Stimulated activated CD8-positive, alpha-beta memory T cell treated with anti-CD3 and anti-CD28 coated beads, Interleukin-15, amount 100 ng/mL, for 1 hour (primary cell): ENCODE measurements at places on chromosomes 11 and 22.
A peak's percentile ranks its signal among the peaks of the same experiment; 100 is the strongest.

DNA sequence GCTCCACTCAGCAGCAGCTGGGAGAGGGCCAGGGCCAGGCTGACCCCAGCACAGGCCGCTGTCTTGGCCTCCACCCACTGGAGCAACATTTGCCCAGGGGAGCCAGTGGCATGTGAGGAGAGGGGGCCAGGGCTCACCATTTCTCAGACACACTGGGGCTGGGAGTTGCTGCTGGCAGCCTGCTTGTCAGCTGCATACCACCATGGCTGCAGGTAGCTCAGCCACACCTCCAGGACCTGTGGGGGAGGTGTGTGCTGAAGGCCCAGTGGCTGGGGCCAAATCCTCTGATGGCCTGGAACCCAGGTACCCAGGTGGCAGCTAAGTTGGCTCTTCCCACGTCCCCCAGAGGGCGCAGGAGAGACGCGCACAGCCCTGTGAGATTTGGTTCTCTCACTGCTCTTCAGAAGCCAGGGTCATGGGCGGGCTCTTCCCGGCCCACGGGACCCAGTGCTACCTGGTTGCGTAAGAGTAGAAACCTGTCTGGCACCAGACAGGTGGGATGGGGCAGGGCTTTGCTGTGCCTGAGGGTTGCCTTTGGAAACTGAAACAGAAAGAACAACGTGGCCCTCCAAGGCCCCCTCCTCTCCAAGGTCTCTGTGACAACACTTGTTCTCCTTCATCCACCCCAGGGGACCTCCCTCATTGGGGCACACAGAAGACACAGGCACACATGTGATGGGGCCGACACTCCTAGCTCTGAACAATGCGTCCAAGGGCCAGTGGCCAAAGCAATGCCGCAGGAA lies 98.8 kb downstream of the MED15 start:
- DNase-seq = peak; percentile 37

- no peak for DNase-seq
Measured at GRCh38 chr11:17687946-17688670, 31.3 kb upstream of the MYOD1 start.

GRCh38 chr22:30313527-30314363 lies 13.0 kb downstream of the TBC1D10A start:
- no peak for DNase-seq

GRCh38 chr11:108586600-108586999 lies 7.0 kb downstream of the EXPH5 start:
- no peak for DNase-seq

- DNase-seq = no peak
Measured at GRCh38 chr11:79206951-79207350, 233.9 kb downstream of the TENM4 start.

- no peak for DNase-seq
Measured at GRCh38 chr22:49551446-49551845, 276.2 kb downstream of the BRD1 start.

DNA sequence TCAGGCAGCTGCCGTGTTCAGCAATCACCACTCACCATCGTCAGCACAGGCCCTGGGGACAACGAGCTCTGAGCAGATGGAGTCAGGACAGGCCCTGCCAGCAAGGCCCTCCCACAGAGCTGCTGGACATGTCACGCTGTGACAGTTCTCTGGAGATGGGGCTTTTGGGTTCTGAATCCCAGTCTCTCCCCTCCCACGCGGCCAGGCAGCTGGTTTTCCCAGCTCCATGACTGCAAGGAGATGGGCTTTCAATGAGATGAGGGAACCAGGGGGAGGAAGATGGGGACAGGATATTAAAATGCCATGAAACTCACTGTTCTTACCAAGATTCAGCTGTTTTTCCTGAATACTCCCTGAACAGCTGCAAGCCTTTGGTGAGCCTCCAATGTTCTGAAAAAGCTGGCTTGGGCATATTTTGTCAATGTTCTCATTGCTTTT lies 305.9 kb downstream of the BRD1 start:
- DNase-seq = no peak

DNA sequence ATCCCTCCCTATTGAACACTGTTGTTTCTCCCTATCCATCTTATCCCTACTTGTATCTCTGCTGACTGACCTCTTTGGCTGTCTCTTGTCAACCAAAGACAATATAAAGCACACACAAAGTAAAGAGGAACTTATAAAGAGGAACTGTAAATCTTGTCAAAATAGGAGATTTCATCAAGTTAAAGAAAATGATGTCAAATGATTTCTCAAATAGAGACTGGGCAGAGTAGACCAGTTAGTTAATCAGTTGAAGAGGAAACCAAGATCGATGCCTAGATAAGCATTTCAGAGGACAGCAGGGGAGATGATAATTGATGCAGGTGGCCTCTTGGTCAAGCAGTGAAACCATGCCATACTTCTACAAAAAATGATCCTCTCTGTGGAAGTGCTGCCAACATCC lies 22.7 kb downstream of the KCNQ1OT1 start:
- no peak for DNase-seq

GRCh38 chr11:48095779-48096470 lies 115.6 kb downstream of the PTPRJ start:
- DNase-seq = no peak
